ENCODE measurements at places on chromosomes 5 and 9. TPM values are rescaled to one million over a fixed set of nuclear protein-coding genes. Genes with fewer than 3 reads are reported as not detected.

Gene SLC6A18
- polyA plus RNA-seq = not detected

Gene FANCC
- polyA plus RNA-seq = 4.8 TPM

Gene CFAP157
- polyA plus RNA-seq = not detected

Gene FCN2
- polyA plus RNA-seq = not detected

Gene ROPN1L
- 0.09 TPM for polyA plus RNA-seq

Gene PCDHGA8
- polyA plus RNA-seq = 0.09 TPM

Gene ASTN2
- polyA plus RNA-seq = 0.31 TPM

Gene PDZD2
- polyA plus RNA-seq = 3.1 TPM

GRCh38 chr5:54443270-54443669, 12.2 kb upstream of the HSPB3 start:
- H3K4me3 ChIP-seq = no peak overlapping the region
- H3K27ac ChIP-seq = no peak overlapping the region
- H3K27me3 ChIP-seq = no peaks in the 10 kb centered on the region
- no peaks in the 10 kb centered on the region for H3K36me3 ChIP-seq

GRCh38 chr5:135851186-135851914, 16.9 kb downstream of the SLC25A48 start:
- H3K4me1 ChIP-seq = no peaks in the 10 kb centered on the region
- no peak overlapping the region for H3K4me3 ChIP-seq
- no peaks in the 10 kb centered on the region for H3K36me3 ChIP-seq

DNA sequence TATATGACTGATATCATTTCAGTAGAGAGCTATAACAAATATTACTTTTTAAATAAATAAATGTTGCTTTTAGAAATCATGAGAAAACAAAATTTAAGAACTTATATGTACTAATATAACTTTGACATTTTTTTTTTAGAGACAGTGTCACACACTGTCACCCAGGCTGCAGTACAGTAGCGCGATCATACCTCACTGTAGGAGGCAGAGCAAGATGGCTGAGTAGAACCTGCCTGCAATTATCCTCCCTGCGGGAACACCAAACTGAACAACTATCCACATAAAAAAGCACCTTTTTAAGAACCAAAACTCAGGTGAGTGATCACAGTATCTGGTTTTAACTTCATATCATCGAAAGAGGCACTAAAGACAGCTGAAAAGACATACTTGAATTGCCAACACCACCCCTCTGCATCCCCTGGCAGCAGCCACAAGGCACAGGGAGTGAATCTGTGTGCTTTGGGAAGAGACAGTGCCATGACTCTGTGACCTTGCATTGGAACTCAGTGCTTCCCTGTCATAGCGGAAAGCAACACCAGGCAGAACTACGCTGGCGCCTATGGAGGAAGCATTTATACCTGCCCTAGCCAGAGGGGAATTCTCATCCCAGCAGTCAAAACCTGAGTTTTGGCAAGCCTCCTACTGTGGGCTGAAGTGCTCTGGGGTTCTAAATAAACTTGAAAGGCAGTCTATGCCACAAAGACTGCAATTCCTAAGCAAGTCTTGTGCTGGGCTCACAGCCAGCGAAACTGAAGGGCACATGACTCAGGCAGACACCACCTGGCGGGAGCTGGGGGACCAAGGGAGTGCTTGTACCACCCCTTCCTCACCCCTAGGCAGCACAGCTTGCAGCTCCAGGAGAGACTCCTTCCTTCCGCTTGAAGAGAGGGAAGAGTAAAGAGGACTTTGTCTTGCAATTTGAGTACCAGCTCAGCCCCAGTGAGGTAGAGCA, 142.7 kb downstream of the FBXL17 start:
- peak; percentile 1 for DNase-seq
- H3K4me1 ChIP-seq = no peaks in the 10 kb centered on the region
- H3K4me3 ChIP-seq = no peak overlapping the region
- no peak overlapping the region for H3K27ac ChIP-seq
- H3K36me3 ChIP-seq = no peaks in the 10 kb centered on the region
- no peaks in the 10 kb centered on the region for H3K27me3 ChIP-seq

GRCh38 chr9:16417161-16417560, 453.3 kb downstream of the BNC2 start:
- no peaks in the 10 kb centered on the region for H3K27me3 ChIP-seq
- no peaks in the 10 kb centered on the region for H3K4me1 ChIP-seq
- DNase-seq = no peak
- H3K4me3 ChIP-seq = no peak overlapping the region
- no peak overlapping the region for H3K27ac ChIP-seq

DNA sequence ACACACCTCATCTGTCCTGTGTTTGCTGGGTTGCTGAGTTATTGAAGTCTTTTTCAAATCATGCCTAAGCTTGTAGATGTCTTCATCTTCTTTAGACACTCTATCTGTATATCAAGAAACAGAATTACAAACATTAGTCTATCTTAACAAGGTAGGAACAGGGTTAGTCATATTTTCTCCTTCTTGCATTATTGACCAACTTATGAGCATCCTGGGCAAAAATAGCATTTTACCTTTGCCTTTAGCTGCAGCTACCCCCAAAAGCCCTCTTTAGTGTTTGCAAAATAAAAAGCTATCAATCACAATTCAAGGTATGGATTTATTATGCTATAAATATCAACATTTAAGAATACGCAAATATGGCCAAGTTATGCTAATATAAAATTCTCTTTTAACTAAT, 3.4 kb downstream of the PLK2 start:
- peaks cover 22% of the 10 kb centered on the region for H3K36me3 ChIP-seq
- no peaks in the 10 kb centered on the region for H3K27me3 ChIP-seq
- DNase-seq = peak; percentile 54

DNA sequence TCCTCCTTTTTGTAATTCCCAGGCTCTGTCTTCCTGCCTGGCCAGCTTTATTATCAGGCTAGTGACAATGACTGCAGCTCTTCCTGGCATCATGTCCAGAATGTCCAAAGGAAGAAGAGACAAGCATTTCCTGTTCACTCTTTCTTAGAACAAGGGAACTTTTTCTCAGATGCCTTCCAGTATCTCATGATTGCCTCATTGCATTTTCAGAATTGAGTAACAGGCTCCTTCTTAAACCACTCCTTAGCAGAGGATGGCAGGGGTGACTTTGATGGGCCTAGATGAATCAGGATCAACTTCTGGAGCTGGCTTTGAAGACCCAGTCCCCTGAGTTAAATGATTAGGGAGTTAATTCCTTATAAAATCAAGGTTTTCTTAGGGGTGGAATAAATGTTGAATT, 92.9 kb upstream of the RASGRF2 start:
- H3K27me3 ChIP-seq = no peaks in the 10 kb centered on the region
- DNase-seq = no peak
- H3K36me3 ChIP-seq = no peaks in the 10 kb centered on the region
- no peak overlapping the region for H3K27ac ChIP-seq
- H3K4me3 ChIP-seq = no peak overlapping the region
- H3K4me1 ChIP-seq = peaks cover 4% of the 10 kb centered on the region

DNA sequence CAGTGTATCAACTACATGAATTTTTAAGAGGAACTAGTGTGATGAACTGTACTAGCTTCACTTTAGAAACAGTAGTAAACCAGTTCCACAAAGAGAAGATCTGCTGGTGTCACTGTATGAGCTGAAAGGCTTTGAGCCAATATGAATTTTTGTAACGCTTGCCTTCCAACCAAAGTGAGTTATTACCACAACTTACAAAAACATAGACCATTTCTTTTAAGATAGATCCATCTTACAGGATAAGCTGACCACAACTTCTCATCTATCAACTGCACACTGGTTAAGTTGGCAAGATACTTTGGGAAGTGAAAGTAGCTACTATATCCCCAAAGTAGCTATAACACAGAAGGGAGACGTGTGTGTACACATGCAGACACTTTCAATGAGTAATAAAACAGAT, 849.6 kb upstream of the DMAC1 start:
- no peaks in the 10 kb centered on the region for H3K36me3 ChIP-seq
- no peaks in the 10 kb centered on the region for H3K27me3 ChIP-seq
- no peak overlapping the region for H3K4me3 ChIP-seq

DNA sequence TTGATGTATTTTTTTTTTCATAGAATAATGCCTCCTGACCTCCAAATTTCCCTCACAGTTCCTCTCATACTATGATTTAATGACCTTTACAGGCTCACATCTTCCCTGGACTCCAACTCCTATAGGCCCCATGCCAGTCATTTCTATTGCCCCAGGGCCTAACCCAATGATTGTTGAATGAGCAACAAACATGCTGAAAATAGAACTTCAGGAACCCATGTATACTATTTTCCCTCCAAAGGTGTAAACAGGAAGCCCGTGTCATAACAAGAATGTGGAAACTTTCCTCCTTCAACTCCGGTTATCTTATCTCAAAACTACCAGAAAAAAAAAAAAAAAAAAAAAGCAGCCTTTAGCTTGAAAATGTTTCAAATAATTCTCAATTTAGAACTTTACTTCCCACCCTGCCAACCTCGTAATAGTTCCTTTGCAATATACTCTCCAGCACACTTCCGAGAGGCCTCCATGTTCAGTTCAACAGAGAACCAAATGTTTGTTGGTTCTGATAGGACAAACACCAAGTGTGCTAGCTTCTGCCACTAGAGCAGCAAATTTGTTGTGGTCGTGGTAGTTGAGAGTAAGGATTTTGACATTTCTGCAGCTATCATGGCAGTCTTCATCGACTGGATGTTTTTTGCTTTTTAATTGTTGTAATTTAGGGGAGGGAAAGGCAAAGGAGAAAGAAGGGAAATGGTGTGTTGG, 25.8 kb downstream of the TRPM6 start:
- H3K4me3 ChIP-seq = no peak overlapping the region
- no peaks in the 10 kb centered on the region for H3K4me1 ChIP-seq
- H3K27ac ChIP-seq = no peak overlapping the region
- no peak for DNase-seq
- no peaks in the 10 kb centered on the region for H3K36me3 ChIP-seq
- H3K27me3 ChIP-seq = no peaks in the 10 kb centered on the region
